ENCODE measurements at places on chromosomes 16 and 17.

DNA sequence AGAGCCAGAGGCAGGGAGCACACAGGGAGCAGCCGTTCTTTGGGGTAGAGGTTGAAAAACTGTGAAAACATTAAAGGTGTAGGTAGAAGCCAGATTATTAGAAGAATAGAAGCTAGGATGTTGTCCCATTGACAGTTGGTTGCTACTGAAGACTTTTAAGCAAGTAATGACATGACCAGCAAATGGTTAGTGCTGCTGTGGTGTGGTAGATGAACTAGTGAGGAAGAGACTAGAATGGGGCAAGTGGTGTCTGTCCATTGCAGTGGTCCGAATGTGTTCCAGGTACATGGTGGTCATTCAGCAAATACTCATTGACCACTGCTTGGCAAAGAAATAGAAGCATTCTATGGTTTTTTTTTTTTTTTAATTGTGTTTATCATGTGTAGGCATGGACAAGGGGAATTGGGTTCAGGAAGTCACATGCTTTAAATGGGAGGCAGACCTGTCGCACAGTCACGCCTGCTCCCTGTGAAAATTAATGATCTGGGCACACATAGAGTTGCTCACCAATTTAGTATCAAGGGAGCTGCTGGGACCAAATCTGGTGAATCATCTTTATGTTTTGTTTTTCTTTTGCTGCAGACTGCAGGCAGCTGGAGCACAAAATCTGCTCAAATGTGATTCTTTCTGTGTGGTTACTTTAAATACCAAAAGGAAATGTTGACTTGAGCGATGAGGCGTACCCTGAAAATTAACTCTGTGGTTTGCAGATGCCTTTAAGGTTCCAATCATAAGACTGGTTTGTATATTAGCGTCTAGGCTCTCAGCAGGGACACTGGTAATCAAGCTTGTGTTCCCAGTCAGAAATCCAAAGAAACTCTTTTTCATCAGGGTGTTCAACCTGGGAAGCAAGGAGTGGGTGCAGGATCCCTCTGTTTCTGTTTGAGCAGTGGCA is 30.7 kb downstream of the YPEL2 start:
- DNase-seq = no peak

DNA sequence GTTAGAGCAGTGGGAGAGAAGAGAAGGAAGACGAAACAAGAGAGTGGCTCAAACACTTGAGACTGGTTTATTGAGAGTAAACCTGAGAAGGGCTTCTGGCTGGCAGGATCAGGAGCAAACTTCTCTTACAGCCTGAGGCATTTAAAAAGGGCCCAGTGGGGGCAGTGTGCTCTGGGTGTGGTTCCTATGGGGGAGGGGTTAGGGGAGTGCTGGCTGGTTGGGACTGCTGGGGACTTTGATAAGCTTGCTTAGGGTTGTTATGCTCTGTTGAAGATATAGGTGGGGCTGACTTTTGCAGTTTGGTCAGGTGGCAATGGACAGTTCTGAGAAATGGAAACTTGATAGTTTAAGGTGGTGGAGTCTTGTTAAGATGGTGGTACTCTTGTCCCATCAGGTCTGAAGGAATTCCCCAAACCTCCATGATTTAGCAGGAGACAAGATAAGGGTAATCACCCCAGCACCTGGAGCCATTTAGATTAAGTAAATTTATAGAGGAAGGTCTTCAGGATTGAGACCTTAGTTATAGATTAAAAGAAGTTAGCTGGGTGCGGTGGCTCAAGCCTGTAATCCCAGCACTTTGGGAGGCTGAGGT is 79.3 kb downstream of the EMP2 start:
- DNase-seq = no peak

- peak; percentile 15 for DNase-seq
These were observed 11.5 kb upstream of the ZNF747 start for GRCh38 chr16:30546115-30546514.

GRCh38 chr16:10609402-10609774 is 29.0 kb upstream of the EMP2 start:
- no peak for DNase-seq

DNA sequence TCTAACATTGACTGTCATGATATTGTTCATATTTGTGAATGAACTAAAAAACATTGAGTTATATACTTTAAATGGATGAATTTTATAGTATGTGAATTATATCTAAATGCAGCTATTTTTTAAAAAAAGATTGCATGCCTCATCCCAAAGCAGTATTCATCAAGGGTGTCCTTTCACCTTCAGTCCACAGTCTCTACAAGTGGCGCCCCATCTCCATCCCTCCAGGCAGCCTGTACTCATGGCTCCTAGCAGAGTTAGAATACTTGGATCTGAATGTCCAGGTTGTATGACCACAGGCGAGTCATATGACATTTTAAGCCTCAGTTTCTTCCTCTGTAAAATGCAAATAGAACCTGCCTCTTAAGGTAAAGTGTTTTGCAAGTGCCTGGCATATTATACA is 69.8 kb downstream of the TMEM100 start:
- DNase-seq = no peak

- no peak for DNase-seq
These were observed 152.1 kb downstream of the AXIN2 start for GRCh38 chr17:65409381-65409780.

- no peak for DNase-seq
These were observed 12.1 kb upstream of the CYB5B start for GRCh38 chr16:69412287-69412686.

GRCh38 chr17:30212750-30213149 is 22.7 kb downstream of the SLC6A4 start:
- no peak for DNase-seq

GRCh38 chr16:50731130-50731988 is 10.5 kb upstream of the CYLD start:
- DNase-seq = no peak

DNA sequence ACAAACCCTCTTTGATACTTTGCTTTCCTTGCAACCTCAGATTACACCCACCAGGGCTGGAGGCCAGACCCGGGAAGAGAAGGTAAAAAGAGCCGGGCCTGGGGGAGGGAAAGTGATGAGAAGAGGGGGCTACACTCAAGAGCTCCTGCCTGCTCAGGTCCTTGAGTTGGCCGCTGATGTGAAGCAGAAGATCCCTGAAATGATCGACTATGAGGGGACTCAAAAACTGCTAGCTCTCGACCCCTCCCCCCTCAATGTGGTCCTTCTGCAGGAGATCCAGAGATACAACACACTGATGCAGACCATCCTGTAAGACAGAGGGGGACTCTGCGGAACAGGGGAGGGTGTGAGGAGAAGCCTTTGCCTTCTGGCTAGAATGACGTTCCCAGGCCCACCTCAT is 2.8 kb upstream of the KDM6B start:
- DNase-seq = no peak

DNA sequence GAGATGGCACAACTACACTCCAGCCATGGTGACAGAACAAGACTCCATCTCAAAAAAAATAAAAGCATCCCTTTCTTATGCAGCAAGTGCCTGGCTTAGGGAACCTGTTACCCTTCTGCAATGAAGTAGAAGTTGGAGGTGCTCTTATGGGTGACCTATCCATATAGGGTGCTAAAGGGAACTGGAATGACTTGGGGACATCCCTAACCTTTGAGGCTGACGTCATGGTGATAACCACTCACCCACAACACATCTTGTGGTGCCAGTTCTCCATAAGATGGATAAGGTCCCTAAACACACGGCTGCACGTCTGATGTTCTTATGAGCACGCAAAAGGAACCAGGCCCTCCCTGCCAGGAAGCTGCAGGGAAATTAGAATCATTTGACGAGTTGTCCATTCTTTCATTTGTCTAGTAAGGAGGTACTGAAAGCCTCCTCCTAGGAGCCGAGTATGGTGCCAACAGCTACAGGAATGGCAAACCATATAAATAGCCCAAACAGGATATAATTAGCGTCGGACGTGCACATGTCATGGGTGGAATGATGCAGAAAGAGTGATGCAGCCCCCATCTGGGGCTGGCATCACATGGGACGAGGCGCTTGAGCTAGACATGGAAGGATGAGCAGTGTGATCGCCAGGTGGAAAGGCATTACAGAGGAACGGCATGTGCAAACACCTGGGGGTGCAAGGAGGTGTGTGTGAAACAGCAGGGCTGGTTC is 52.5 kb downstream of the ARHGAP27 start:
- DNase-seq = no peak

- peak; percentile 67 for DNase-seq
These were observed 201.4 kb upstream of the CIBAR2 start for GRCh38 chr16:85313526-85314301.

DNA sequence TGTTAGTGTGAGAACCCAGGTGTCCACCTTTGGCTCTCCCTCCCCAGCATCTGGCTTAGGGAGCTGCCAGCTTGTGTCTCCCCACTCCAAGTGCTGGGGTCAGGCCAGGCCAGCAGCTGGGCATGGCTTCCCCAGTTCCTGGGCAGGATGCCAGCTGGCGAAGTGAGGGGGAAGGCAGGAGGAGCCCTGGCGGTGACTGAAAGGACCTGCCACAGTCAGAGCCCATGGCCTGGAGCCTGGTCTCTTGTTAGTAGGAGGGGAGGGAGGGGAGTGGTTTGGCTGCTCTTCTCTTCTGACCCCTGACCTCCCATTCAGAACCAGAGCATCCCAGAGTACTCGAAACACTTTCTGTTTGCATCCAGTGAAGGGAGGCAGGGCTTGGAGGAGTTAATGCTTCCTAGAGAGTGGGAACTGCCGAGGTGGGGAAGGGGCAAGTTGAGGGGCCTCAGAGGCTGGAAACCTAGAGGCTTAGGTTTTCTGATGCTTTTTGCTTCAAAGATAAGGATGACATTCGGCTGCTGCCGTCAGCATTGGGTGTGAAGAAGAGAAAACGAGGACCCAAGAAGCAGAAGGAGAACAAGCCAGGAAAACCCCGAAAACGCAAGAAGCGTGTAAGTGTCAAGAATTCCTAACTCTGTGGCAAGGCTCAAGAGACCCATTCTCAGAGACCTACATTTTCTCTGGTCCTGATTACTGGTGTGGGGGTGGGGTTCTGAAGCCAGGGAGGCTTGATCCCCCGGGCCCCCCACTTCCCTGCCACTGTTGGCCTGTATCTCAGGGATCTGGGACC is 772 bp downstream of the CHD3 start:
- DNase-seq = peak; percentile 95

DNA sequence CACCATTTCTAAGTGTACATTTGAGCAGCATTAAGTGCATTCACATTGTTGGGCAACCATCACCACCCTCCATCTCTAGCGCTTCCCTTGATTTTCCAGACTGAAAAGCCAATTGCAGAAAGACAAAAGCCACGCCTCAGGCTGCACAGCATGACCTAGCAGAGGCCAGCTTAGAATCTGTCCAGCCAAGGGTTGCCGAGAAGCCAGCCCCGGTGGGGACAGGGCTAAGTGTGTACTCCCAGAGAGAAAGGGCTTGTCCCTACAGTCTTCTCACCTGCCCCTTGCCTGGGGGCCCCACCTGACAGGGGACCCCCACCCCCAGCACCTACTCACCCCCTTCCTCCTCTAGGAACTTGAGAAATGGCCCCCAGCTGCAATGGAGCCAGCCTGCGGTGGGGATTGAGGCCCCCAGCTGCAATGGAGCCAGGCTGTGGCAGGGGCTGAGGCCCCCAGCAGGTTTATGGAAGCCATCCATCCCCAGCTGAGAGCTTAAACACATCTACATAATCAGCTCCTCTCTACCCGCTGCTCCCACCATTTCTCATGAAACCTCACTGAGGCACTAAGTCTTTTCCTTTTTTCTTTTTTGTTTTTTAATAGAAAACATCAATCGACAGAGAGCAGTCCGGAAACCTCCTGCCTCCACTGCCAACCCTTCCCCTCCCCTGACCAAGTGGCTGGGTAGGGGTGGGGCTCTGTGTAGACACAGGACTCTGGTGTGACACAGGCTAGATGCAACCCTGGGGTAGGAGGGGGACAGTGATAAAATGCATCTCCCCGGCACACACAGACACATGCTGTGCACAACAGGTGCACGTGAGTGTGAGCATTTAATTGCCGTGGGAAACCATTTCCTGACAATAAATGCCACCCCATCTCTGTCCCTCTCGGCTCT is 77.9 kb downstream of the CCT6B start:
- DNase-seq = no peak

- no peak for DNase-seq
These were observed 226.1 kb upstream of the TOX3 start for GRCh38 chr16:52773026-52773425.

- DNase-seq = no peak
These were observed 29.2 kb upstream of the SKAP1 start for GRCh38 chr17:48459070-48459844.

DNA sequence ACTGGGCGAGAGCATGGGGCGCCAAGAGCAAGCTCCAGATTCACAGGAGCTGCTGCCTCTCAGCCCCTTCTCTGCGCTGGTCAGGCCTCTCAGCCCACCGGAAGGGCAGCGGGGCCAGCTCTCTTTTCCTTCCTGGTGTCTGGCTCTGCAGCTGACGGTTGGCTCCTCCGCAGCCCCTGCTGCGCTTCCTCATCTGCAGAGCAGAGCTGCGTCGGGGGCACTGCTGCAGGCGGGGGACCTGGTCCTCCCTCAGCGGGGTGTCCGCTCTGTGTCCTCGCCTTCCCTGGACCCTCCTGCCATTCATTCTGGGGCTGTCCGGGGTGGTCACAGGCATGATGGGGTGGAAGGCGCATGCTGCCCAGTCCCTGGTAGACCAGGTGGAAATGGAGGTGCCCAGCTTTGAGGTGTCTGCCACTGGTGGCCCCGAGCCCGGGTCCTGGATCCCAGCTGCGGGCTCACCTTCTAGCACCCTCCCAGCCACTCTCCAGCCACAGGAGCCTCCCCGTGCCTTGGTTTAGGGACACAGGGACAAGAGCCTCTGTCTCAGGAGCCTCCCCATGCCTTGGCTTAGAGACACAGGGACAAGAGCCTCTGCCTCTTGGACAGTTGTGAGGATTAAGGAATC is 84.8 kb downstream of the IRF8 start:
- no peak for DNase-seq

DNA sequence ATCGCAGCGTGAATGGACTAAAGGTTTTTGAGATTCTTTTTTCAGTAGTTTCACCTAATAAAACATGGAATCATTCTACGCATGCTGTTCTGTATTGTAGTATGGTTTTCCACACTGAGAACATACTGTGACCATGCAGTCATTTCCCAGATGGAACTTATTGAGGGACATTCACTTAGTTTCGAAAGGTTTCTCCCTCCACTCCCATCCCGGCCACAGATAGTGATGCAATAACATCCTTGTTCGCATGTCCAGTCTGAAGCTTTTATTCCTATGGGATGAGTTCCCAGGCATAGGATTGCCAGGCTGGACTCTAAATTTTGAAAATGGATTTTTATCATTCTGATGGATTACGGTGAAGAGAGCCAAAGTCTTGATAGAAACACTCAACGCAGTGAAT is 420.4 kb downstream of the WWOX start:
- no peak for DNase-seq

GRCh38 chr17:14165616-14166015 is 71.0 kb downstream of the CDRT15 start:
- DNase-seq = no peak
